Gastrocnemius medialis (tissue), 4 donors: ENCODE measurements at places on chromosomes 11 and 22.

DNA sequence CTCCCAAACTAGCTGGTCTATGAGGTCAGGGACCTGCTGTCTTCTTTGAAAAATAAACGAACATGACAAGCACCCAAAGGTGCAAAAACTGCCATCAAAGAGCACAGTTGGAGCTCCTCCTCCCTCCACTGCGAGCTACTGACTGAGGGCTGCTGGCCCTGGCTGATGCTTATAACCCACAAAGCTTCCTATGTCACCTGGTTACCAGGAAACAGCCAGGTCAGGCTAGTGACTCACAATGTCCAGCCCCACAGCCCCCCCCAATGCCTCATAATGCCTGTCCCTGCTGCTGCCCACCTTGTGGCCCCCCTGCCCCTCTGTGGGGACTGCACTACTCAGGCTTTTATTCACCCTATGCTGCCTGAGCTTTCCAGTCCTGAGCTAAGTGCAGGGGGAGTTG, at the start of gene DRICH1:
Gene DRICH1, minus strand, starts transcription at position 144 of the 400 bp plus-strand sequence. CDS start 298 bp downstream, outside the sequence.
- DNase-seq = no peak

DNA sequence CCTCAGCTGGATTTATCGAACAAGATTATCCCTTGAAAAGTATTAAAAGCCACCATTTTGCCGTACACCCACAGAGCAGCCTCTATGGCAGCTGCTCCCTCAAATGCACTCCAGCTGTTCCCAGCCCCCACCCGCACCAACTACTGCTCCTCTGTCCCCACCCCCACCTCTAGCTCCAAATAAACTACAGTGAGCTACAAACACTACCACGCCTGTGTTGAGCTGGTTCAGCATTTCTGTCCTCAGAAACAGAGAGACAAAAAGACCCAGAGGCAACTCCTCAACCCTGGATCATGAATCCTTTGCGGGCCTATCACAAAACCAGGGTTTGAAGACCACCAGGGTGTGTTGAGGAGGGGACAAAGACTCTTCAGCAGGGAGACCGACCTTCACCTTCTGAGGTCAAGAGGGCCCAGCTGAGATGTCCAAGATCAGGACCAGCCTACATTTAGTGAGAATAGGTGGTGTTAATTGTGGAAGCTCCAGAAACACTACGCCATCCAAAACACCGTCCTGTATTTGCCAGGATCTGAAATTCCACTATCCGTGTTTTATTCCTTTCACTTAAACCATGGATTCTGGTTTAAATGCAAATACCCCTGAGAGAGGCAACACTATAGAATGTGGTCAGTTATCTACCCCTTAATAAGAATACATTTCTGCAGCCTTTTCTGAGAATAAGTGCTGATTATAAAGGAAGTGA, 195.9 kb downstream of the DSCAML1 start:
- no peak for DNase-seq

DNA sequence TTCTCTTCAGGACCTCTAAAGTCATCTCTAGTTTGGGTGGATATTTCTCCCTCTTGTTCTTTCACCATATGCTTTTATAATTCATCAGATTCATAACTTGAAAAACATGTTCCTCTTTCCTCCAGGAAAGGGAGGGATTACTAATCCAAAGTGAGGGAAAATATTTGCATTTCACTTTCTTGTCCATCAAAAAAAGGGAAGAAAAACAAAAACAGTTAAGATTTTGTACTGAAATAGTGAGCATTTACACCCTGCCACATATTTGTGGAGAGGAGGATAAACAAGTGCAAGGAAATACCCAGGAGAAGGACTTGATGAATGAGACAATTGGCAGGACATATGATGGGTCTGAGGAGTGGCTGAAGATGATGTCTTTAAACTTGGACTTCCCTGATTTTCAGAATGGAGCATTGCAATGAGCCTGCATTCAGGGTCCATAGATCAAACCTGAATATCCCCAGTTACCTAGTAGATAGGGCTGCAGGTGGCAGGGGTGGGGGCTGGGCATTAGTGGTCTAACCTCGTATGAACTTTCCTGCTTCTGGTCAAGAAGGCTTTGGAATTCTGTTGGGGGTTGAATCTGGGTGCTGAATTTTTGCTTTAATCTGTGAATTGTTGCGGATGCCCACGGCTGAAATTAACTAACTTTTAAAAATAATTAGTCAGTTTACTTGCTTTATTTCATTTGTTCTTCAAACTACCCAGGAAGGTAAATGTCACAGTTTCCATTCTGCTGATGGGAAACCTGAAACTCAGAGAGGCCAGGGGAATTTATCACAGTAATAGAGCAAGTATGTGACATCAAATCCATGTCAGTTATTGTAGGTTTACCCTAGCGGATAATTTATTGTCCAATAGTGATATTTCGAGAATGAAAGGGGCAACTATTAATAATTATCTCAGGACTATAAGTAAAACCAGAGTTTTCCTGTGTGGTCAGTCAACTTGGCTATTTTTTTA, 36.9 kb upstream of the TMEM123 start:
- no peak for DNase-seq

DNA sequence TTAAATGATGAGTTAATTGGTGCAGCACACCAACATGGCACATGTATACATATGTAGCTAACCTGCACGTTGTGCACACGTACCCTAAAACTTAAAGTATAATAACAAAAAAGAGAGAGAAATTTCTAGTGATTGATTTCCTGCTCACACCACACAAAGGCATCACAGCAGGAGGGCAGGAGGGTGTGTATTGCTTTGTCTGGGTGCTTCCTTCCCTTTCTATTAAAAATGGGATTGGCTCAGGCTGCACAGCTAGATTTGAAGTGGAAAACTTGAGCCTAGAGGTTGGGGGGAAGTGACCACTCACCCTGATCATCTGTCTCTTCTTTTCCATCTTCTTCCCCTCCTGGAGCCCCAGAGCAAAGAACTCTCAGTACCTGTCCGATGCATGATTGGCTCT, 944 bp upstream of the SCGB1D2 start:
- no peak for DNase-seq

- no peak for DNase-seq
These were observed 84.6 kb upstream of the PARVA start for GRCh38 chr11:12292766-12293165.

DNA sequence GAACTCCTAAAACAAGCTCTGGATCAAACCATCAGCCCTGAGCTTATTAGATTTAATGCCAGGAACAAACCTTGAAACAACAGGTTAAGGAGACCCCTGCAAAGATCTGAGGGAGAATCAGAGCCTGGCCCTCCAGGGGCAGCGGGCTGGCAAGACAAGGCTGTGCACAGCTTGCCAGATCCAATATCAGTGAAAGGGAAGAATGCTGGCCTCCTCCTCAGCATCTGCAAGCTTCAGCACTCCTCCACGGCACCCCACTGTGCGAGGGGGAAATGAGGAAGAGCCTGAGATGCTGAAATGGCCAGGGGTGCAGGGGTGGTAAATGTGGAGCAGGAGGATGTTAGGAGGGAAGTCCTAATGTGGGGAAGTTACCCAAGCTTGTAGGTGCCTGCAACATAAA, 167.0 kb downstream of the TENM4 start:
- DNase-seq = no peak

DNA sequence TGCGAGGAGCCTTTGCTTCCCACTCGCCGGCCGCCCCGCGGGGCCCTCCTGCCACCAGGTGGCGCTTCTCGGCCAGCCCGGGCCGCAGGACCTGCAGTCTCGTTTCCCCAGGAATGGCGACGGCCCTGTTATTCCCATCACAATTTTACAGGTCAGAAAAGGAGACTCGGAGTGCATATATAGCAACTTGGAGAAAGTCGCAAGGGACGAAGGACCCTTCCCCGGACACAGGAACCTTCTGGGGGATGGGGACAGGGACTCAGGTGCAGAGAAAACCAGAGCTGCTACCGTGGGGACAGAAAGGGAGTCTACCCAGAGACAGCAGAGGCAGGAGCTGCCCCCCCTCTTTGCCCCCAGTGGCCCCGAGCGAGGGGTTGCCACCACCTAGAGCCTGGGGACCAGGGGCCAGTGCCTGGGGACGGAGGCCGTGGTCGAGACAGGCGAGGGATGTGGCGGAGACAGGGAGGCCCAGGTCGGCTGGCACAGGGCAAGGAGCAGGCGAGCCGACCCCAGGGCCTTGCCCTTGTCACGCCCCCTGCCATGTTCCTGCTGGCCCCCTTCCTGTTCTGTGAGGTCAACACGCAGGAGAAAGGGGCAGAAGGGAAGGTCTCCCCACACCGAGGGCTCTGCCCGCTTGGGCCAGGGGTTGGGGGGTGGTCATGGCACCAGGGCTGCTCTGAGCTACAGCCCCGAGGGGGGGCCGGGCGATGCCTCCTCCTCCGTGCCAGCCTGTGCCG, 3.5 kb upstream of the KRTAP5-6 start:
- DNase-seq = peak; percentile 51

DNA sequence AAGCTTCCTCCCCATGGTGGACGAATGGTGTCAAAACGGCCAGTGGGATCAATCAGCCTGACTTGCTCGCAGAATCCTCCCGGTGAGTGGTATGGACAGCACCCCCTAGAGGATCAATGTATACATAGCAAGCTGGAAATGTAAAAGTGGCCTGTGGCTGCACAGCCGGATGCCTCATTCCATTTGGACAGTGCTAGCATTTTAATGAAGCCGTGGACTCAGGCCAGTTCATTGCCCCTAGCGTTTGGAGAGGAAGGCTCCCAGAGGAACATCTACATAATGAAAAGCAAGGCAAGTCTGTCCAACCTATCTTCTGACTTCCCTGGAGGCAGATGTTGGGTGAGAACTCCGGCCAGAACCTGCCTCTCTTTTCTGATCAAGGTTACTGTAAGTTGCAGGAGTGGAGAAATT, 942.3 kb downstream of the NTM start:
- no peak for DNase-seq

DNA sequence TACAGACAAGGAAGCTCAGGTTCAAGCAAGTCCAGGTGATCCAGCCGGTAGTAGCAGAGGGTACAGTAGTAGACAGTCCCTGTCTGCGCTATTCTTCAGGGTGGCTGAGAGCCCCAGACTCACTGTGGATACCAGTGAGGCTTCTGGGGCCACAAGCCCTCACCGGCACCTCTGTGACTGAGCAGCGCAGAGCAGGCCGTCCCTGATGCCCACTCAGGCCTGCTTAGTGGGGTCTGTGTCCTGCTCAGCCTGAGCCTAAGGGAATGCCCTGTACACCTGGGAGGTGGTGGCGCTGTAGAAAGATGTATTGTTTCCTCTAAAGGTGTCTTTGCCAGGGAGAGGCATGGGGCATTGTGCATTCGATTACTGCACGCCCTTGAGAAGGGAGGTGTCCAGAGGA, 143.8 kb downstream of the CACNA1I start:
- no peak for DNase-seq

GRCh38 chr11:17157761-17158160, 50.0 kb downstream of the PIK3C2A start:
- DNase-seq = no peak

DNA sequence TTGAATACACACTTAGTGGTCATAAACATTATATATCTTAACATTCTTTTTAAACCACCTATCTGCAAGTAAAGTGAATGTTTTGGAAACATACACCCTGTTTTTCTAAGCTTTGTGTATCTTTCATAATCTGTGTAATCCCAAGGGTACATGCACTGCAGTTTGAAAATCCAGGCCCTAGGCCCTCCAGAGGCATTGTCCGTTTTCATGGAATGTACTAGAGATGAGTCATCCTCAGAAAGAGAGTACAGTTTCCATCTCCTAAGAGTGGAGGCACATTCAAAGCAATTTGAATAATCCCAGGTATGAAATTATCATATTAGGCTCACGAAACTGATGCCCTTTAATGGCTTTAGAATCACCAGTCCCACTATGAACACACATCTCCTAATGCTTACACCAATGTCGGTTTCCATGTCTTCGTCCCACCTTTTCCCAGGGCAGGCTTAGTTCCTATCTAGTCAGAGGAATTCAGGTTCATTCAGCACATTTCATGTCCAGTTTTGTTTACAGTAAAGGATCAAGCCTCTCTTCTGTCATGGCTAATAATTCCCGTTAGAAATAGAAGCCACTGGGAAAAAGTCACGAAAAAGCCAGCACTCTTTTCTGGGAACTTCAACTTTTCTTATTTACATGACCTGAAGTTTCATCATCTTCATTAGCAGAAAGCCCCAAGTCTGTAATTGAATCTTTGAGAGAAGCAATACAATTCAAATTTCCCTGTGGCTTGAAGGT, 39.5 kb upstream of the CD44 start:
- DNase-seq = no peak

GRCh38 chr11:118663381-118663780, 16.1 kb downstream of the TREH start:
- no peak for DNase-seq

DNA sequence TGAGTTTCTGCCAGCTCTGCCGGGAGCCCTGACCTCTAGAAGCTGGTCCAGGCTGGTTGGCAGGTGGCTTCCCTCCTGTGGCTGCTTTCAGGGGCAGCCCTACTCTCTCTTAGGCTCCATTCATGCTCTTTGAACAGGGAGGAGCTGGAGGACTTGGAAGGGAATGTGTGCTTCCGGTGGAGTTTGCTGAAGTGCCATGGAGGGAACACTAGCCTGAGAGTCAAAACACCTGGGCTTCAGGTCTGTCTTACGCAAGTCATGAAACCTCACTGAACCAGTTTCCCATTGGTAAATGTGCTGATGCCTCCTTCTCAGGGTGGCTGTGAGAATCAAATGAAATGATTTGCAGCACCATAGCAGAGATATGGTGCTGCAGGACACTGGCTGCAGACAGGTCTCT, 224.5 kb downstream of the KIRREL3 start:
- no peak for DNase-seq

GRCh38 chr11:129528296-129528695, 152.6 kb downstream of the BARX2 start:
- no peak for DNase-seq

DNA sequence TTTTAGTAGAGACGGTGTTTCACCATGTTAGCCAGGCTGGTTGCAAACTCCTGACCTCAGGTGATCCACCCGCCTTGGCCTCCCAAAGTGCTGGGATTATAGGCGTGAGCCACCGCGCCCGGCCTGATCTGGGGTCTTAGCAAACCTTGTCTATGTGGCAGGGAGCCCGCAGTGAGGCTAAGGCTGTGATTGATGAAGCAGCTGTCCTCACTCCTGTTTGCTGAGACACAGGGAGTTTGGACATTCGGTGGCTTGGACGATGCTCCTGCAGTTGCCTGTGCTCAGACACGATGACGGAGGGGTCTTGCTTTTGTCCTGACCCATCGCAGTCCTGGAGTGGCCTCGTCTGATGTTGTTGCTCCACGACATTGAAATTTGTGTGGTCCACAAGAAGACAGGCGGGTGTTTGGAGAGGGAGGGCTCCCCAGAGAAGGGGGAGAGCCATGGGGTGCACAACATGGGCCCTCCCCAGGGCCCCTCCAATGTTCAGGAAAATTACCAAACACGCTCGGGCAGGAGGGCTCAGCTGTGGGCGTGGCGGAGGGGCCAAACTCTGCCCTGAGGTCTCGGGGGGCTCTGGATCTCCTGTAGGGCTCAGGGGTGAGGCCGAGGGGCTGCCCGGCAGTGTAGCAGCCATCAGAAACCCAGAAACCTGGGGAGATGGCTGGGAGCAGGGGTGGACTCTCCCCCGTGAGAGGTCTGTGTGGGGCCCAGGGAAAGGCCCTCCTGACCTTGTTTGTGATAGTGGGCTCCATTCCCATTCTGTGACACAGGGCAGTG, 41.8 kb upstream of the PRR5 start:
- no peak for DNase-seq

- DNase-seq = no peak
These were observed 61.9 kb downstream of the BMAL1 start for GRCh38 chr11:13339195-13340153.
